Stimulated activated CD4-positive, alpha-beta T cell treated with anti-CD3 and anti-CD28 coated beads, Interleukin-15, amount 100 ng/mL, for 24 hours (primary cell): ENCODE measurements at places on chromosomes 3 and 15.

- no peak for DNase-seq
These were observed 14.4 kb upstream of the C3orf80 start for GRCh38 chr3:160210799-160211221.

DNA sequence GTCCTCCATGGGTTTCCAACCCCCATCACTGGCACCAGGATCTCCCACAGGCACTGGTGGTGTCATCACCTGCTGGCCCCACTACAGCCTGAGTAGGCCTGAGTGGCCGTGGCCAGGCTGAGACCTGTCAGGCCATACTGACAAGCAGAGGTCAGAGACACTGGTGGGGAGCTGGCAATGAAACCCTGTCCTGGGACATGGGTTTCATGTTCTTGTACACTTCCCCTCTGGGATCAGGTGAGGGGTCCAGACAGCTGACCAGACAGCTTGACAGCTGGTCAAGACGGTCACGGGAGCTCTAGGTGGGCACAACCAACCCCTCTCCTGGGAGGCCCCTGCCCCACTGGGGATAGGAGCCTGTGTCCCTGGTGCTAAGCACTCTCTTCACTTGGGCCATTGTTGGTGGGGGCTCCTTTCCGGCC, 13.1 kb downstream of the ZBTB47 start:
- no peak for DNase-seq

- DNase-seq: no peak
These were observed 85.9 kb upstream of the SYNPR start for GRCh38 chr3:63192248-63192647.

DNA sequence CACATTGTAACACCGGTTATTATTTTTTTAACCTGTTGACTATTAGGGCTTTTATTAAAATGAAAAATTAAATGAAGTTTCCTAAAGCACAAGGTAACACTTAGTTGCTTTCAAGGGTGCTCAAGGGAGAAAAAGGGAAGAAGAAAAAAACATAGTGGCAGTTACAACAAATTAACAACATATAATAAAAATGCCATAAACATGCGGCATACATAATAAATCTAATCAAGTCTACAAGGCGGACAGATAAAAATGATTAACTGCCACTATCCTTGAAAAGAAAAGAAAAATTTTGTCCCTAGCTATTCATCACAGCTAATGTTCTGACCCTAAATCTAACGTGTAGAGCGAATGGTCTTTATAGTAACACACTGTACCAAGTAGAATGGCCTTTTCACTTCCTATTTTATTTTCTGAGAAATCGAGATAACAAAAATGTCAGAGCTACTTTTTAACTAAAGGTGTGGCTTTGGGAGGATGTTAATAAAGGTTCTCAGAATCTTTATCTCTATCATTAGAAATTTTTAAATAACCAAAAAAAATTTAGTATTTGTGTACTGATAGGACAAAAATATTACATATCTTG, 194.9 kb downstream of the FOXP1 start:
- DNase-seq: no peak
